ENCODE measurements at places on chromosomes 2 and 18.

GRCh38 chr2:72051971-72052505 lies 95.6 kb downstream of the CYP26B1 start:
- DNase-seq: no peak

DNA sequence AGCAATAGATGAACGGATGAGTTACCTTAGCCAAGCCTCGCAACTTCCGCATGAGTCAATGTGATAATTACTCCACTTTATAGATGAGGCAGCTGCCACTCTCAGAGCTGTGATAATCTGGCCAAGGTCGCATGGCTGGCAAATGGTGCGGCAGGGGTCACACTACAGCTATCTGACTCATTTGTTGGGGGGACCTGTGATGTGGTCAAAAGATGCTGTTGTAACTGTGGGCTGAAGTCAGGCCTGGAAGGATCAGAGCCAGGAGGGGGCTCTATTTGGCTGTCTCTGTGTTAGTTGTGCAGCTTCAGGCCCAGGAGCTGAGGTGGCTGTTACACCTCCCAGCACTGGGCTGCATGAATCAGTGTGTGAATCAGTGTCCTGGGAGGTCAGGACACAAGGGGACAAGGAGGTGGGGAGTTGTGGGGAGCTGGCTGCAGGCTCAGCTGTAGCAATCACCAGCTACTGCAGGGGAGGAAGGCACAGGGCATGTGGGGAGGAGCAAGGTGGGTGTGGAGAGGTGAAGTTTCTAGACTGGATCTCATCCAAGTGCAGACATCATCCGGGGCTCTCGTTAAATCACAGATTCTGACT lies 33.1 kb downstream of the NGEF start:
- no peak for DNase-seq

GRCh38 chr2:172281648-172282570 lies 145.5 kb upstream of the ITGA6 start:
- no peak for DNase-seq

DNA sequence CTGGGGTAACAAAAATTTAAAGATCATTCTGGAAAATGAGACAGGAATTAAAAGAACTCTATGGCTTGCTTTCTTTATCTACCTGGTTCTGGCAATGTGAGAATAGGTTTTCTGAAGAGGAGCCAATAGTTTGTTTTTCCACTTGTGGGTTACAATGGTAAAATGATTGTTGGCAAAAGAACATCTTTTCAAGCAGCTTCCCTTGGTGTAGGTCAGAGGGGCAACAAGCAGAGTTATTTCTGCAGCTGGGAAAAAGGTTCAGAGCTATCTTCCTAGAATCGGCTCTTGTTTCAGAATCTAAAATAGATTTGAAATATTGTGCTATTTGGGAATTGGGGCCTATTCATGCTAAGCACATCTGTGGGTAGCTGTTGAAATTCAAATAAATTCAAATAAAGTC lies 11.5 kb upstream of the TSPYL6 start:
- DNase-seq: no peak

DNA sequence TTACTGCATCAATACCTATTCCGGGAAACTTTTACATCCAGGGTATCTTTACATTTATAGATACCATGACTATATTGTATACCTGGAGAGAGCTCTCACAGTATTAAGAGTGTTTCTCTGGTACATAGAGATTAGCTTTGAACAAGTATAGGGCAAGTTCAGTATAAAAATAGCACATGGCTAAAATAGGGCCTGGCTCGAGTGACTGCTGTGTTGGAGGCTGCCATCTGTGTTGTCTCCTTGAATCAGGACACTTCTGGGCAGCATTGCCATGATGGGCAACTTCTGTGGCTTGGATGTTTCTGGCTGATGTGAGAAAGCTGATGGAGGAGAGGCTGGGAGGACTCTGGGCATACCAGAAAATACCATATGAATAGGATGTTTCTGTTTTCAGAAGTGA lies 18.7 kb downstream of the ARHGAP28 start:
- DNase-seq: no peak

DNA sequence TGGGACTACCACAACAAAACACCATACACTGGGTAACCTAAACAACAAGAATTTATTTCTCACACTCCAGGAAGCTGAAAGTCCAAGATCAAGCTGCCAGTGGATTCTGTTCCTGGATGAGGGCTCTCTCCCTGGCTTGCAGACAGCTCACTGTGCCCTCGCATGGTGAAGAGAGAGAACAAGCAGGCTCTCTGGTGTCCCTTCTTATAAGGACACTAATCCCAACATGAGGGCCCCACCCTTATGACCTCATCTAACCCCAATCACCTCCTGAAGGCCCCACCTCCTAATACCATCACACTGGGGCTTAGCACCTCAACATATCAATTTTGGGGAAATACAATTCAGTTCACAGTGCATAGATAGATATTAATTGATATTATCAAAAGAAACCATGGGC lies 83.5 kb downstream of the BIN1 start:
- DNase-seq: no peak

DNA sequence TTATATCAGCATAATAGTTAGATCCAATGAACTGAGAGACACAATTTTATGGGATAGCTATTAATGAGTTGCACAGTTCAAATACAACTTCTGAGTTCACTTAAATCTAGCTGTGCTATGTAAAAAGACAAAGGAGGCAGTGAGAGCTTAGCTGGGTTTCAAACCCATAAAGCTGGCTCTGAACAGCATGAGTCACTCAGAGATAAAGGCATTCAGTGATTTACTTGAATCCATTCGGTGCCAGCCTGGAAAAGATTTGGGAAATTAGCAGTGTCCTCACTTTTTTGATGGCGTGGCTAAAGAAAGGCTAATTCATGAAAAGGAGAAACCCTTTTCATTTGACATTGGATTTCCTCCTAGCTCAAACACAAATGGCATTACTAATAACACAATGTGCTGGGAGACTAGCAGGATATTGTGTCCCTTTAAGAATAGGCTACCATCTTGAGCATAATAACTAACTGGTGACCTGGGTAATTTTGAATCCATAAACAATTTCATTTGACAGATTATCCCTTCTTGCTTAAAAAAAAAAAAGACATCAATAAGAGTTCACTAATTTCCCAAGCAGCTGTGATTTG lies 98.4 kb upstream of the NEUROD1 start:
- DNase-seq: no peak

DNA sequence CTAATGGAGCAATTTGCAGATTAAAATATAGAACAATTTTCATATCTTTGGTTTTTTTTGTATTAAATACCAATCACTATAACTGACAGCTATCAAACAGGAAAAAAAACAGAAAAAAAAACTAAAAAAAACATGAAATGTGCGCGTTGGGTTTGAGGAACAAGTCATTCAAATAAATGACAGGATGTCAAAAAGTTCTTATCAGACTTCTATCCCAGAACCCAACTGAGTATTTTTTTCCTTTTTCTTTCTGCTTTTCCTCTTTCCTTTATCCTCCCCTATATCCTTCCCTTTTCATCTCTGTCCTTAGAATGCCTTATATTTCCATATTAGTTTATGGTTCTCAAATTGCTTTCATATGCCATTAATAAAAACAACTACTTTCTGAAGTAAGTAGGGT lies 14.3 kb downstream of the PRKRA start:
- DNase-seq: no peak

- DNase-seq: no peak
These were observed 10.4 kb downstream of the COLEC11 start for GRCh38 chr2:3604991-3605961.

DNA sequence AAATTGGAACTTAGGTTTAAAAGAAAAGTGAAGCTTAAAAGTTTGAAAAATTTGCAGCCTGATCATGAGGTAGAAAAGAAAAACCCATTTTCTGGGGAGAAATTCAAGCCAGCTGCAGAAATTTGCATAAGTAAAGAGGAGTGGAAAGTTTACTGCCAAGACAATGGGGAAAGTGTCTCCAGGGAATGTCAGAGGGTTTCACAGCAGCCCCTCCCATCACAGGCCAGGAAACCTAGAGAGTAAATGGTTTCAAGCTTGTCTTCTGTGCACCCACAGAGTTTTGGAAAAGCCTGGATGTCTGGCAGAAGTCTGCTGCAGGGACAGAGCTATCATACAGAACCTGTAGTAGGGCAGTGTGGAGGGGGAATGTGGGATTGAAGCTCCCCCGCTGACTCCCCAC lies 254.0 kb upstream of the FSIP2 start:
- no peak for DNase-seq

DNA sequence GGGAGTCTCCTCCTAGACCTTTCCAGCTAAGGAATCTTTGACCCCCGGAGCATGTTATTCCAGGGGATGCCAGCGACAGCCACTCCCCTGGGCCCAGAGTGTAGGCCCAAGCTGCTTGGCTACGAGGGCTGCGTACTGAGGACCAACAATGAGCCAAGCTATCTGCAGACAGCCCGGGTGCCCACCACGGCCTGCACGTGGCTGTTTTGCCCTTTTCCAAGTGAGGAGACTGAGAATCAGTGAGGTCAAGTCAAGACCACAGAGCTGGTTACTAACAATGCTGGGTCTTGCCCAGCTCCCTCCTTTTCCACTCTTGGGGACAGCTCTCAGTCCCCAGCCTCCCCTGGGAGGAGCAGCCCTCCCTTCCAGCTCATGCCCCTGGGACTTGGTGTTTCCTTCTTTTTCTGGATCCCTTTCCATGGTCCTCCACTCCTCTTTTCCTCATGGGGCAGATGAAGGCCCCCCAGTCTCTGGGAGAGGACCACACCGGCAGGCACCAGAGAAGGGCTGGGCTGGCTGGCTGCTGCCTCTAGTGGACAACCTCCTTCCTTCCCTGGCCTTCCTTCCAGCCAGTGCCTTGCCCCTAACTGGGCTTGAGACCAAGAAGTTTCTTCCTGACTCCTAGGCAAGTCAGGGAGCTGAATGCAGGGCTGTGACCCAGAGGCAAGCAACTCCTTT lies 550 bp upstream of the MALL start:
- DNase-seq: no peak

DNA sequence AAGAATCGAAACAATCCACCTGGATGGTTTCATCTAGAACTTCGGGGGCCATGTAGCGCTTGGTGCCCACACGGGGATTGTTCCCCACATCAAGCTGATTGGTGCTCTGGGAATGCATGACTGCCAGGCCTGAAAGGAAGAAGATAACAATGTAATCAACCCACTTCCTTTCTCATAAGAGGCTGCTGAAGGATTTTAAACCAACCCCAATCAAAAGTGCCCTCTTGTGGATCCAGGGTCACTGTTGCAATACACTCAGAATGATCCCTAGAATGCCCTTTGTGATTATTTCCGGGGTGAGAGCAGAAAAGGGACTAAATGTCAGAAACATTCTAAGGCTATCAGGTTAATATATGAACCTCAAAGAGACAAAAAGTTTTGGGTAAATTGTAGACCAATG lies 115.2 kb downstream of the ACVR1 start:
- no peak for DNase-seq

DNA sequence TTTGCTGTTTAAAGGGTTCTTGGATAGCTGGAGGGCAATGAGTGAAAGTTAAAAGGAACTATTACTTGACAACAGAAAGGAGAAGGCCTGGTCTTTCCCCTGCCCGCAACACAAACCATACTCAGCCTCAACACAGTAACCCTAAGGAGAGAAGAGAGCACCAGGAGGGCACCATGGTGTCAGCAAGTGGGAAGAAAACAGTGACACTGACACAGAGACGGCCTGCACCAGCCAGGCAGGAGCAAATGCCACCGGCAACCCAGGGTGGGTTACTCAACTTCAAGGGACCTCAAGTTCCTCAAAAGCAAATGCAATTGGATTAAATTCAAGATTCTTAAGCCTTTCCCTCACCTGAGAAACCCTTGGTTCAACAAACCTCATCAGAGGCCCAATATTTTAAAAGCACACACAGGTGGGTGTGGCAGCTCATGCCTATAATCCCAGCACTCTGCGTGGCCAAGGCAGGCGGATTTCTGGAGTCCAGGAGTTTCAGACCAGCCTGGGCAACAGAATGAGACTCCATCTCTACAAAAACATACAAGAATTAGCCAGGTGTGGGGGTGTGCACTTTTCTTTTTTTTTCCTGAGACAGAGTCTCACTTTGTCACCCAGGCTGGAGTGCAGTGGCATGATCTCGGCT lies 52.3 kb downstream of the TFCP2L1 start:
- DNase-seq: no peak

DNA sequence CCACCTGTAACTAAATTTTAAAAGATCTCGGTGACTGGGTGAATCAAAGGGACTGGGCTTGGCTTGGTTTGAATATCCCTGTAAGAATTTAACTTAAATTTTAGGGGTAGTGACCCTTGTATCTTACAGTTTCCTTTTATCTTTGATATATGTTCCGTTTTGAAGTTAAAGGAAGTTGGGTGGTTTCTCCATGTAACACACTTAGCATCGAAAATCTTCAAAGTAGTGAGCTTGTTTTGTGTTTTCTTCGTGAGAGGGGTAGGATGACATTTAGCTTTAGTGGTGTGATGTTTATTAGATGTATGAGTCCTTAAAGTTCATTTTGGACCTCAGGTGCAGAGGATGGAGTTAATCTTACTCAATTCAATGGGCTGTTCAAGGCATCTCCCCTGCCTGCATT lies 1.6 kb downstream of the WDR7 start:
- no peak for DNase-seq

DNA sequence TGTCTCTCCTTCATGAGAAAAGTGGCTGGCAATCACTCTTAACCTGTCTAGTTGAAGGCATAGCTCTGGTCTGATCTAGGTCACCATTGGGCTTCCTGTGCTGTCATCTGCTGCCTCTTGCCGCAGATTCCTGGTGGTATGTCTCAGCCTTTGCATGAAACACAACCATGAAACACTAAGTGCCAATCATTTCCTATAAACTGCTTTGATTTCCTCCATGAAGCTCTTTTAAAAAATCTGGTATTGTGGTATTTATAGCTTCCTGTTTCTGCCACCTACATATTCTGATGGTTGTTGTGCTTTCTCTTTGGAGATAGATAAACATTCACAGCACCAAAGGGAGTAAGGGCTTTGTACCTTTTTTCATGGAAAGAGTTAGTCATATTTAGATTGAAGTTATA lies 120.0 kb upstream of the EPC2 start:
- no peak for DNase-seq

DNA sequence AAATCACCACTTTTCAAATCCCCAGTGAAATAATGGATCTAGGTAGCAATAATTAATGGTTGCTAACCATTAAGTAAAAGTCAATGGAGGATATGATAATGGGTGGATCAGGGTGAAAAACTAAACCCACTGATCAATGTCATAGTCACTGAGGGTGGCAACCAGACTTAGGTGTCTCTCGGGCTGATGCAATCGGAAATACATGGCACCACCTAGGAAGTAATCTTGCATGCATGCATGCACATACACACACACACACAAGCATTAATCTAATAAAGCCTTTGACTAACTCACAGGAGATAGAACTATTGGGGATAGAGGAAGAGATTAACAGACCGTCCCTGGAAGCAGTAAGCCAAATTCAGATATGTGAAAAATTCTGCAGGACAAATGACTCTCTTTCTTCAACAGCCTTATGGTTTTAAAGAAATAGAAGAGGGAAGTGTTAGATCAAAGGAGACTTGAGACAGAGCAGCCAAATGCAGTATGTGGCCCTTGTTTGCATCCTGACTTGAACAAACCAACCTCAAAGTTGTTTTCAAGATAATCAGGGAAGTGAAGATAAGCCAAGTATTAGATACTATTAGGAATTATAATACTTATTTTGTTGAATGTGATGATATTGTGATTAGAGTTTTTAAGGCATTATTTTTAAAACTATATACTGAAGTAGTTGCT lies 186.0 kb upstream of the RMP24 start:
- no peak for DNase-seq
